Left ventricle myocardium superior (tissue), 1 donor: ENCODE measurements at places on chromosomes 13 and 19. TPM values are rescaled to one million over a fixed set of nuclear protein-coding genes. Genes with fewer than 3 reads are reported as not detected.

Gene PRX
- total RNA-seq = 4.1 TPM

Gene WASF3
- 11.5 TPM for total RNA-seq

Gene CGB8
- not detected for total RNA-seq

Gene FLT1
- 46.1 TPM for total RNA-seq
